ENCODE measurements at places on chromosomes 7 and 10.

DNA sequence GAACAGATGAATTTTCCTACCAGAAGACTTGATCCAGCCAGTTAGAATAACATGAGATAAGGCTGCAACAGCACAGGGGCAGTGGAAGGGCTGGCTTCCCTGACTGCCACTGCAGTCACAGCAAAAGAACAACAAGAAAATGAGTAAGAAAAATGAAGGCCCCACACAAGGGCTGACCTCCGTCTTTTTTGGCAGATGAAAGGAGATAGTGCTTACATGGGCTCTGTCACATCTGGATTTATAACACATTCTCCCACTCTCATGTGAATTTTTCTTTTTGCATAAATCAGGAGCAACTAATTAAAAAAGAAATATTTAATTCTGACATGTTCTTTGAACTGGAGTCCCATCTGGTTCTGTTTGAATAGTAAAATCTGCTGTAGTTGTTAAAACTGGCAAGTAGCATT lies 99.6 kb downstream of the NRP1 start:
- DNase-seq = no peak

DNA sequence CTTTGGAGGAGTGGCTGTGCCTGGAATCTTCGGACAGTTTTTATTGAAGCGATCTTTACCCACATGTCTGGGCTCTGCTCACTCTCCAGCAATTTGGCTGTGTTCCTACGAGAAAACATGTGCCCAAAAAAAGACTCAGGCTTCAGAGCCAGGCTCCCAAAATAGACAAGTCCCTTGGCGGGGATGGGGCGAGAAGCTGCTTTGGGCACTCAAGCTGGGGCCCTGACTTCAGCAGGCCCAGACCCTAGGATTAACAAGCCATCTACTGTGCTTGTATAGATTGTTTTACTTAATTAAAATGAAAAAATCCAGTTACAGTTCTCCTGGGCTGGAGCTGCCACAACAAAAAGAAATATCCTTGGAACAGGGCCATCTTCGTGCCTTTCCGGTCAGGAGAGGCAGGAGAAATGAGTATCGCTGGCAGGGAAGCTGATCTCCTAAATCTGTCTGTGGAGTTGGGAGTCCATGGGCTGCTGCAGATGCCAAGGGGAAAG lies 51.4 kb upstream of the PDCD4 start:
- no peak for DNase-seq

GRCh38 chr7:98200364-98200763 lies 10.9 kb upstream of the BHLHA15 start:
- DNase-seq = no peak

- peak; percentile 78 for DNase-seq
Observed at GRCh38 chr10:86668297-86669165, at the start of gene LDB3. Gene LDB3, plus strand, starts transcription at chr10:86668511. Its CDS starts 181 bp downstream, at chr10:86668692.

DNA sequence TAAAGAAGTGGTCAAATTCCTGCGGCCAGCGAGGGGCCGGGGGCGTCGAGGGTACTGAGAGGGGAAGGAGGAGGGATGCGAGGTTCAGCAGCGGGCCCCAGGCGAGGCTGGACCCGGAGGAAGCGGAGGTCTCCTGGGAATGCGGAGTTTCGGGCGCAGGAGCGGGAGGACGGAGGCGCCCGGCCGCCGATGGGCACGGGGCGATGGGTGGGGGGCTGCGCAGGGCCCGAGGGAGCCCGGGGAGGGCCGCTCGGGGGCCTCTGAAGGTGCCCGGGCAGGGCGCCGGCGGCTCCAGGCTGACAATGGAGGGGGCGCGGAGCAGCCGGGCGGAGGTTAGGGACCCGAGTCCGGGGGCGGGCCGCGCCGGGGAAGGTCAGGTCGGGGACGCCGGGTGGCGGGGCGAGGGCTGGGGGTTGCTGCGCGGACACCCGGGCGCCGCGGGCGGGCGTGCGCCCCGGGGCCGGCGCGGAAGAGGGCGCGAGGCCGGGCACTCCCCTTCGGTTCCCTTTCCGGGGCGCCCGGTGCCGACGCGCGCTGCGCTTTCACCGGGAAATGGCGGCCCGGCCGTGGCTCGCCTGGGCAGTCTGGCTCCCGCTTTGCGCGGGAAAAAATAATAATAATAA lies 683 bp downstream of the MACROH2A2 start:
- DNase-seq = peak; percentile 54

DNA sequence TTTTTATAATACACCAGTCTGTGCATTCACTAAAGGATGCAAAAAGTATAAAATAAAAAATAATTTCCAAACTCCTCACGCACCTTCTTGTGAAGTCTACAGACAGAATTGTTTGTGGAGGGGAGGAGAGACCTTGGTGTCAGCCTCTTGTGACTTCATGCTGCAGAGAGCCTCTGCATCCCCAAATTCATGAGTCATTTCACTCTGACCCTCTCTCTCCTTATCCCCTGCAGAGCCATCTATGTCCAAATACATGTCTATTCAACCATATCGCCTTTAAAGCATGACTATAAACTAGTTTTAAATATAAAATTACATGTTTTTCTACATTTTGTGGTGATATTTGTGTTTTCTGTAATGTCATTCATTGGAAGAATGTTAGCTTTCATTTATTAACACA lies 6.0 kb downstream of the CREB5 start:
- DNase-seq = no peak

- no peak for DNase-seq
Observed at GRCh38 chr7:102415685-102416225, 17.6 kb upstream of the ORAI2 start.

- DNase-seq = no peak
Observed at GRCh38 chr7:152967958-152968357, 208.4 kb downstream of the ACTR3B start.

GRCh38 chr10:14074062-14074884 lies 256.5 kb downstream of the FRMD4A start:
- peak; percentile 92 for DNase-seq

GRCh38 chr7:36217961-36218284 lies 64.9 kb downstream of the EEPD1 start:
- no peak for DNase-seq

DNA sequence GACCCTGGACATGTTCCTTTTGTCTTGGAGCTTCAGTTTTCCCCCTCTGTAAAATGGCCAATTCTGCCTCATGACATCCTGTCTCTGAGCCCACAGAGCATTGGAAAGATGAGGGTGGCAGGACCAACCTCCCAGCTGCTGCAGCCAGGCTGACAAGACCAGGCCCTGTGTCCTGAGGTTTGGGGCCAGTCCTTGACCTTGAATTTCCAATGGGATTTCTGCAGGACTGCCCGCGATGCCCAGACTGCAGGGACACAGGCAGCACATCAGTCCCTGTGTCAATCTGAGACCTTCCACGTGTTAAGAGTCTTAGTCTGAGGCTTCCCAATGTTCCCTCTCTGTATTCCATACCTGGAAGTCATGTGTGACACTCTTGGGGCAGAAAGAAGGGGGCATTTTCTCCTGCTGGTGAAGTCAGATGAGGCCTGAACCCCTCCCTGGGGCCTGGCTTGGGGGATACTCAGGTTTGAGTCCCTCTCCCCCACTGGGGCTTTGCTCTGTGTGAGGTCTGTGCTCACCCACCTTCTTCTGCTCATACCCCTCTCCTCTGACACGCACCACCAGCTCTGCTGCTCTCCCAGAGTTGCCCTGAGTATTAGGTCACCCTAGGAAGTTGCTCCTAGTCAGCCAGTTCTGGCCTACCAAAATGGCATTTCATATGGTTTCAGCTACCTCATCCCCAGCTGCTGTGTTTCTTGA lies 79.2 kb downstream of the ADCY1 start:
- no peak for DNase-seq

DNA sequence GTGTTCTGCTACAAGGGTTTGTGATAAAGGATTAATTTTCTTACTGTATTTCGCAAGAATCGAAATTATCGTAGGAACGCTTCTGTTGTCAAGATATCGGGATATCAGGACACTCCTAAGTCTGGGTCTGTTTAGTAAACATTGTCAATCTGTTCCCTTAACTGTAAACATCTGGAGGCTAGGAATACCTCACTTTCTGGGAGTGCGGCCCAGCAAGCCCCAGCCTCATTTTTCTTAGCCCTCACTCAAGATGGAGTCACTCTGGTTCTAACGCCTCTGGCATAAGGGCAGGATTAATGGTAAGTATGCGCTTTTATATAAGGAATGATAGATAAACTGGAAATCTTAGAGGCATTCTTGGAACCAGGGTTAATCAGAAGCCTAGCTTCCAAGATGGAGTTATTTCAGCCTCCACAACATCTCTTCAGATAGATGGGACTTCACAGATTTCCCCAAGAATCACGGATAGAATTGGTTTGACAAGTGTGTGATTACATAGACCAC lies 30.1 kb upstream of the CCL24 start:
- DNase-seq = no peak

GRCh38 chr10:10821926-10822325 lies 195.7 kb upstream of the CELF2 start:
- no peak for DNase-seq

- DNase-seq = no peak
Observed at GRCh38 chr7:72316148-72316547, 96.0 kb downstream of the CALN1 start.

DNA sequence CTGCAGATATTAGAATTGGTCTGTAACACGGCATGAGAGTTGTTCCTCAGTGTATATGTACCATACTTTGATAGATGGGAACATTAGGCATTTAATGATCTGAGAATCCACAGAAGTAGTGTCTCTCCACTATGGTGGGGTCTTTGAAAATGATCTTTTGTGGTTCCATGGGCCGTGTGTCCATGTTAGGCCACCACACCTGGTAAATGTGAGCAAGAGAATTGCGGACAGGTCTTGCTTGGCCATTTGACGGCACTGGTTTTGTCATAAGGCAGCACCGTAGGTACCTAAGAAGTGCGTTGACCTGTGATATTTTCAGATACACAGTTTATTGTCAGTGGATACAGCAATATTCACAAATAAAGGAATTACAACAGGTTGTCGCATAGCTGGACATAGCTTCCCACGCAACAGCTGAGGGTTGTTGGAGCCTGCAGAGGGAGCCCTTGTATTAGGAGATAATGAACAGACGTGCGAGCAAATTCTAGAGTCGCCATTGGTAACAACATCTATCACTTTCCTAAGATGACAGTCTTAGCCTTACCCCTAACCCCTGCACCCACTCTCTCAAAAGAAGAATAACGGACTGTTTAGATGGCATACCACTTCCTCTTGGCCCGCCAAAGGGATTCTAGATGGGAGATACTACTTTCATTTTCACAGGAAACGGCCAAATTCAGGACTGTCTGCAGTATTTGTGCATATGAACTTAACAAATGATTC lies 111.4 kb downstream of the COL28A1 start:
- peak; percentile 61 for DNase-seq

- no peak for DNase-seq
Observed at GRCh38 chr10:88899886-88900285, 19.8 kb downstream of the STAMBPL1 start.

DNA sequence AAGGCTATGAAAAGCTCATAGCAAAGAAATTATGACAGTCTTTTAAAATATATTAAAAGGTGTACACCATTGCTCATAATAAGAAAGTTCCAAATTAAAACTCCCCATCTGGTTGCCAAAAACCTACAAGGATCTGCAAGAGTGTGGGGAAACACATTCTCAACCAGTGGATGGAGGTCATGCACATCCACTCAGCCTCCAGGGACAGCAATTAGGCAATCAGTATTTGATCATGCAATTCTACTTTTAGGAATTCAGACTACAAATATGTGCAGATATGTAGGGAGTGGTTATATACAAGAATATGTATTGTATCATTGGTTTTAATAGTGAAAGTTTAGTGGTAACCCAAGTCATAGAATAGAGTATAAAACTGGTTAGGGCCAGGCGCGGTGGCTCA lies 157.8 kb downstream of the FGFR2 start:
- DNase-seq = no peak

GRCh38 chr10:60375293-60376004 lies 14.2 kb downstream of the ANK3 start:
- no peak for DNase-seq

DNA sequence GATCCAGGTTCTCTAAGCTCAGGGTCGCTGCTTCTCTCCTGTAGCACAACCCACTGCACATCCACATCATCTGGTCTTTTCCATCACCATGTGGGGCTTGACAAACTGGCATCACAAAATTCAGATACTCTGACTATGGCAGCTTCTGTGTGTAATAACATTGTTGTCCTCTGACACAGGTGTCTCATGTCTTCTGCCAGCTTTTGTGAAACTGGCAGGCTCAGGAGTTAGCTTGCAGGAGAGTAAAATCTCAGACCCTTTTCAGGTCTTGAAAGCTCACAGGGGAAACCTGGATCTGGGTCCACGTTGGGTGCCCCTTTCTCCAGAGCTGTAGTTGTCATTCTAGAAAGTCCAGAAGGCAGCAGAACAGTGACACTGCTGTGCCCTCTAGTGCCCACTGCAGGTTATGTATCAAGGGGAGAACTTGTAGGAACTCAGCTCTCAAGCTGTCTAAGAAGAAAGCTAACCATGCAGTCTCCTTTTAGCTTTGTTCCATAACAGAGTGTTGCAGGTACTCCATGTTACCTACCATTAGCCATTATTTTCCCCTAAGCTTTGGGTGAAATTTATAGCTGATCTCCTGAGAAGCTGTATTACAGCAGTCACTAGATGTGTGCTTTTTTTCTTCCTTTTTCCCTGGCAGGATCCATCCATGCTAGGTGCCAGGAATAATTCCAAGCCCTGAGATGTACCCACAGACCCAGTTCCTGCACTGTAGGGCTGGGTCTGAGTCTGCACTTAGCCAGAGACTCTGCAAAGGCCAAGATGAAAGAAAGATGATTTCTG lies 102.7 kb downstream of the ZNF248 start:
- no peak for DNase-seq

GRCh38 chr10:91090761-91091529 lies 129.5 kb upstream of the PCGF5 start:
- peak; percentile 11 for DNase-seq

GRCh38 chr10:77386838-77387237 lies 250.8 kb downstream of the KCNMA1 start:
- DNase-seq = no peak

- no peak for DNase-seq
Observed at GRCh38 chr7:921581-922333, 32.7 kb downstream of the ADAP1 start.

- DNase-seq = no peak
Observed at GRCh38 chr7:92797693-92798092, 38.7 kb downstream of the CDK6 start.

DNA sequence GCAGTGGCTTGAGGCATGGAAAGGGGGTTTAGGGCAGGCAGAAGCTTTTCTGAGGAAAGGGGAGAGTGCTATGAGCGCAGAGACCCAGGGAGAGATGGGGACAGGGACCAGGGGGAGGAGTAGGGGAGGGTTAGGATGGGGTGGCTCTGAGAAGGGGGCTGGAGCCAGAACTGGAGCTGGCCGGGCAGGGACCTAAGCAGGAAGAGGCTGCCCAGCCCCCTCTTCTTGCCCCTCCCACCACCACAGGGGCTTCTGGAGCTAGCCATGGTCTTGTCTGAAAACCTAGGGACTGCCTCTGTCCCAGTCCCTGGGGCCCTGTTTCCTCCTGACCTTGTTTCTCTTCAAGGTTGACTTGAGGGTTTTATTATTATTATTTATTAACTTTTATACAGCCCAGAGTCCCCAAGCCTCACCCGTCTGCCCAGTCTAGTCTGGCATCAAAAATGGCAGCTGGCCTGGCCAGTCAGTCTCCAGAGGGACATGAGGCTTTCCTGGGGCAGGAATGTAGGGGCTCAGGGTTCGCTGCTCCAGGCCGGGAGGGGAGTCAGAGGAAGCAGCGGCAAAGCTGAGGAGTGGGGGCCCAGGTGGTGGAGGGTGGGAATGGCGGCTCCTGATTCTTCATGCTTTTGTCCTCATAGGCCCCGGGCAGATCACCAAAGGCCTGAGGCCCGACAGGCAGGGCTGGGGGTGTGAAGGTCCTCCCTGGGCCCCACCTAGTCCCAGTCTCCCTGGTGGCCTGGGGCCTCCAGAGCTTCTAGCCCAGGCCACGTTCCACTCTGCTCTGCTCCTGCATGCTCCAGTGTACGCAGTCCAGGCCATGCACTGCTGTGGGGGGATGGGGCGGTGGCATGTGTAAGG lies 5.7 kb downstream of the TRIM8 start:
- no peak for DNase-seq

GRCh38 chr7:27595009-27595408 lies 67.7 kb downstream of the HIBADH start:
- no peak for DNase-seq
